Activated T-helper 17 cell treated with anti-CD3 and anti-CD28 coated beads, Interleukin-2, amount 50 U/mL, for 72 hours (primary cell): ENCODE measurements at places on chromosomes 7 and 10. TPM values are rescaled to one million over a fixed set of nuclear protein-coding genes. Genes with fewer than 3 reads are reported as not detected.
A peak's percentile ranks its signal among the peaks of the same experiment; 100 is the strongest.

GRCh38 chr10:72385724-72386123 is 31.0 kb upstream of the DNAJB12 start:
- no peak for ATAC-seq

The CUBN gene
- total RNA-seq: 0.45 TPM

DNA sequence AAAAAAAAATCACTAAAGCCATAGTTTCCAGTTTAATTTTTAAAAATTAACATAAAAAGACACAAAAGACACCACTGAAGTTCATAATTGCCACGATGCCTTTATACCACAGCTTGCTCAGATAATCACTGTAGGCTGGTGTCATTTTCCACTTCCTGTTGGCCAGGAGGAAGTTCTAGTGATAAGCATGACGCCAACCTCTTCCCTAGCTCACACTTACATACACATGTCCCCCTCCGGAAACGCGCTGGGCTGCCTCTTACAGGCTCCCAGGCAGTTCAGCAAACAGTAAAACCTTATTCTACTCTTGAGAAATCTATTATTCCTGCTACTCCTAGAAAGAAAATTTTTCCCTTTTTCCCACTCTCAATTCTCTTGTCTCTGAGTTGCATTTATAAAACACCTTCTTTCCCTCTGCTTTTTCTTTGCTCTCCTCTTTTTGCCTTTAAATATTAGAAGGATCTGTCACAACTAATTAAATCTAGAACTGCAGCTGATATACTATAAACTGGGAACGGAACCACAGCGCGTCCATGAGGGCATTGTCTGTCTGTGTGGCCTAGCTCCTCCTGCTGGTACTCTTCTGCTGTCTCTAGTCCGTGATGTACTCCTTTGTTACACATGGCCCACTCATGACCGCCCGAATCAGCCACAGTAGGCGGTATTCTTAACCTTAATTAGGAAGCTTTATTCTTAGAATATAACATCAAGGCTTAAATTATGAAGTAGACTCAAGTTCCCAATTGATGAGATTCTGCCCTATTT is 664.9 kb downstream of the CNTNAP2 start:
- no peak for ATAC-seq

DNA sequence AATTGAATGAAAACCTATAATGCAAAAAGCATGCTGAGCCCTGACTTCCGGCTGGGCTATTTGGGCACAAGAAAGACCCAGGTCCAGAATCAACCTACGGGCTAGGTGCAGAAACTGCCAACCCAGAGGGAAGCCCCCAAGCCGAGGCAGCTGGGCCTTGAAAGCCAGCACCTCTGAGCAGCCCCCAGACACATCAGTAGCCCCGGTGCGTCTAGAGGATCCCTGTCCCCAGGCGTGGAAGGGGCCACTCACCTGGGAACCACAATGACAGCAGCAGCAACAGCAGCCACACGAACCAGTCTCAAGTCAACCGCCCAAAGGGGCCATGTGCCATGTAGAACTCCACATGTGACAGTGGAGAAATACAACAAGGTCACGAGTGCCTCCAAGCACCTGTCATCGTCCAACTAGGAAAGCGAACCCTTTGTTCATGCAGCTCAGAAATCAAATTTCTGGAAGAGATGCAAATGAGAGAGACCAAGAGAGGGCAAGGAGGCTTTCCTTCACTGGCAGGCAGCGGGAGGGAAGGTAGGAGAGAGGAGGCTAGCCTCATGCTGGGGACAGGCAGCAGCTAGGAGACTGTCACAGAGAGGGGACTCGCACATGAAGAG is 57.5 kb upstream of the CHST15 start:
- no peak for ATAC-seq

GRCh38 chr7:80941208-80941758 is 22.4 kb upstream of the SEMA3C start:
- no peak for ATAC-seq

GRCh38 chr7:26398756-26399509 is 107.3 kb downstream of the SNX10 start:
- ATAC-seq: peak; percentile 67

GRCh38 chr7:130396109-130396508 is 15.8 kb downstream of the CPA1 start:
- no peak for ATAC-seq

DNA sequence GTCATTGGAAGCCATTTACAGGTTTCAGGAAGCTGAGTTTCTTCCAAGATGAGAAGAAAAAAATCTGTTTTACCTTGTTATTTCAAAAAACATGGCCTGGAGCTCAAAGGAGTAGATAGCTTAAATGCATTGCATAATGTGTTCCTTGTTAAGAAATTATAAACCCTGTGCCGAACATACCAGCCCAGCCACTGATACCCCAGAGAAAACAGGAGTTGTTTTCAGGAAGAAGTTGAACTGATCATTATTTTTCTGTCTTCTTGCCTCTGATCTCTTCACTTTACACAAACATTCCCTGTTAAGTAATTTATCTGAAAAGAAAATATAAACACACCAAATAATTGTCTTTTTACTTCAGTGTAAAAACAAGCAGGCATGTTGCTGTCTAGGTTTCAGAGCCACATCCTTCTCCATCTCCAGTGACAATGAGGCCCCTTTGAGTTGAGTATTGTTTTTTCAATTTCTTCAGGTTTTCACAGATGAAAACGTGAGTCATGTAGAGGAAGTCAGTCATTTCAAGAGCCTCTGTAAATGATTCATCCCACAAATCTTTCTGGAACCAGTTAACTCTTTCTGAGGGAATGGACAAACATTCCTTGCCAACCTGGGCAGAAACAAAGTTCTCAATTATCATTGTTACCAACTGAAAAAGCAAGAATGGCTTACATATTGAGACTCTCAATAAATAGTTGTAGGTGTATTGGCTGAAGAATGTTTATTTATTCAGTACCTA is 244.2 kb downstream of the IPMK start:
- ATAC-seq: peak; percentile 63

The VSTM2A gene
- total RNA-seq: not detected

GRCh38 chr10:116798859-116799258 is 50.4 kb upstream of the ENO4 start:
- ATAC-seq: no peak

DNA sequence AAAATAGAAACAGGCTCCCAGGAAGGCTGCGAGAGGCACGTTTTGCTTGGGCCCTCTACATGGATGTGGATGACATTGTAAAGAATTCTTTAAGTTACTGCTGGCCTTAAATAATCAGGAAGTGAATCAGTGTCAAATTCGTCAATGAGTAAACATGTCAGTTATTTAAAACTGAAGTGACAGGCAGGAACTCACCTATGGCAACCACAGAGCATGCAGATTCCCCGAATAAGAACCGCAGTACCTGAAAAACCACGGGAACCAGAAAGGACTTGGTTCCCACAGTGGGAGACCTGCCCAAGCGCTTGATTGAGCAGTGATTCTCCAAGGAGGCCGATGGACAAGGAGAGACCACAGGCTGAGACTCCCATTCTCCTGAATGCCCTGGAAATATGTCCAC is 351.2 kb upstream of the AKR1E2 start:
- peak; percentile 66 for ATAC-seq

DNA sequence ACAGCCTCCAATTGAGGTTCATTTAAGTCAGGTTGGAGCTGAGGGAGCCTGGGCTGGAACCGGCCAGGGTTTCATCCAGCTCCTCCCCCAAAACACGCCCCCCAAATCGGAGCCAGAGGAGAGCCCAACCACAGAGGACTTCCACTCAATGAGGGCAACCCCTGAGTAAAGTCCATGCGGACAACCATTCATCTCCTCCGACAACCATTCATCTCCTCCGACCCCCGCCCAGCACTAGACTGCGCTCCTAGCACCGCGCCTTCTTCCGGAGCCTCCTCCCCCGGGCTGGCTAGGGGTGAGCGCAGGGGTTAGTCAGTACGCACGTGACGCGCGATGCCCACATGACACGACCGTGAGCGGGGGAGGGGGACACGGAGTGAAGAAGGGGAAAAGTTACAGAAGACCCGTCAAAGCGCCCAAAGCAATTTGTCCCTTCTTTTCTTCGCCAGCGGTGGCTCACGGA is 1.4 kb downstream of the MAGI2 start:
- ATAC-seq: no peak

- ATAC-seq: no peak
These were observed 803.1 kb downstream of the PCDH15 start for GRCh38 chr10:53997953-53998352.

The RAB19 gene
- 4.5 TPM for total RNA-seq

The TMEM273 gene
- total RNA-seq: 262 TPM

DNA sequence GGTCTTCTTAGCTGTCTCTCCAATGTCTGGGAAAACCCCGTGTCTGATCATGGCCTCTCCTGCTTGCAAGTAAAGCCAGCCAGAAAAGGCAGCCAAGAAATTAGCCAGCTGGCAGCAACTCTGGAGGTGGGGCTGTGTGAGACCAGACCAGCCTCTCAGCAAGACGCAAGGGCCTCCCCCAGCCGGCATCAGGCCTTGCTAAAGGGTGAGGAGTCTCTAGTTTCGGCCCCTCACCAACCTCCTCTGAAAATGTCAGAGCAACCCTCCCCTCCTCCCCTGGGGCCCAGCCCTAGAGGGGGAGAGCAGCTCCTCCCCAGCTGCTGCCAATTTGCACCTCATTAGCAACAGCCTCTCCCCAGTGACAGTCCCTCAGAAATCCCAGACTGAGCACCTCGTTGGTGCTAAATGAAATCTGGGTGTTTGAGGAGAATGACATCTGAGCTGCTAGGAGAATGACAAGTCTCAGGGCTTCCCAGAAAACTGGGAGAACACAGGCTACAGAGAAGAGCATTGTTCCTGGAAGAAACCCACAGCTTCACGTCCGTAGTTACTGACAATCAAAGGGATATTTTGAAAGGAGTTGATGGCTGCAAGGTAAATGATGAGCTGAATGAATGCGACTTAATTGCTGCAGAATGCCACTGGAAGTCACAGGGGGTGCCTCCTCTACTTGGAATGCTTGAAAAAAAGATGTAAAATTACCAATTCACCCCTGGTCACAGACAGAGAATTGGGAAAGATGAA is 25.9 kb downstream of the DGKI start:
- ATAC-seq: no peak

The ECHS1 gene
- 73.8 TPM for total RNA-seq

The OPALIN gene
- not detected for total RNA-seq

- ATAC-seq: no peak
These were observed 10.0 kb upstream of the CDK14 start for GRCh38 chr7:90586091-90586490.

The AGMO gene
- not detected for total RNA-seq

The INSIG1 gene
- total RNA-seq: 140 TPM

DNA sequence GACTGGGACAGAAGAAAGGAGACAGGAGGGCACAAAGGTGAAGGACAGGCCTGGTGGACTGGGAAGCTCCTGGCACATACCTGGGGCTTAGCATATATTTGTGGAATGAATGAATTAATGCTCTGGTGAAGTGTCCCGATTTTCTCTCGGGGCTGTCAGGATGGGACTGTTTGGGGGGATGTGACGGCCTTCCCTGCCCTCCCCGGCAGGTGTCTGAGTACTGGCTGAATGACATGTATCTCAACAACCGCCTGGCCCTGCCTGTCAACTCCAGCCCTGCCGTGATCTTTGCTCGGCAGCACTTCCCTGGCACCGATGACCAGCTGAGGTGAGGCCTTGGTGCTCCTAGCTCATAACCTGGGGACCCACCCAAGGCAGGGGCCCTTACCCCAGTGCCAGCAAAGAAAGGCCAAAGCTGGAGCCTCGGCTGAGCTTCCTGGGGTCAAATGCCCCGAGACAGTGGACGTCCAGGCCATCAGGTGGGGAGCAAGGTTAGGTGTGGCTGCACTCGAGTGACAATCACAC is 6.5 kb downstream of the CHAT start:
- no peak for ATAC-seq

- no peak for ATAC-seq
These were observed 161.4 kb downstream of the ELMO1 start for GRCh38 chr7:37287131-37287855.

The PHF14 gene
- 45.5 TPM for total RNA-seq

The FAM180A gene
- total RNA-seq: not detected

DNA sequence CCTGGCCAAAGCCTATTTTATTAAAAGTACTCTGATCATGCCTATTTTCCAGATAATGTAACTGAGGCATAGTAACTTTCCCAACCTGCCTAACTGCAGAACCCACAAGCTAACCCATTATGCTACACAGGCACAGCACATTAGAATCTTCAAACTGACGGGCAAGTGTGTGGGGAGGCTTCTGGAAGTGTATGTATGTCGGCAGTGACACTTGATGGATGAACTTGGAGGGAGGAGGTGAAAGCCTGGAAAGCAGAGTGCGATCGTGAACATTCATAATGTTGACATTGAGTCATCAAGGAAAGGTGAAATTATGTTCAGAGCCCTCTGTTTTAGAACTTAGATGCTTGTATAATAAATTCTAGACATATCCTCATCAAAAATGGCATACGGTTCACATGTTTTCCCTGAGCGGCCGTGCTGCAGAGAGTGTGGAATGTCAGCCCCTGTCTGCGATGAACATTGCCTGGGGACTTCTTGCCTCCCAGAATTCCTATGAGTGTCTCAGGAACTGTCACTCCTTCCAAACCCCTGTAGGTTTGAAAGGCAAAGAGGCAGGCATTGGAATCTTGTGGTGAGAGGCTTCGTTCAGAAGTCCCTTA is 102.4 kb downstream of the SLIT1 start:
- ATAC-seq: no peak

GRCh38 chr10:12538491-12538995 is 189.2 kb downstream of the CAMK1D start:
- no peak for ATAC-seq

- no peak for ATAC-seq
These were observed 453 bp upstream of the GALNT17 start for GRCh38 chr7:71131256-71132126.

DNA sequence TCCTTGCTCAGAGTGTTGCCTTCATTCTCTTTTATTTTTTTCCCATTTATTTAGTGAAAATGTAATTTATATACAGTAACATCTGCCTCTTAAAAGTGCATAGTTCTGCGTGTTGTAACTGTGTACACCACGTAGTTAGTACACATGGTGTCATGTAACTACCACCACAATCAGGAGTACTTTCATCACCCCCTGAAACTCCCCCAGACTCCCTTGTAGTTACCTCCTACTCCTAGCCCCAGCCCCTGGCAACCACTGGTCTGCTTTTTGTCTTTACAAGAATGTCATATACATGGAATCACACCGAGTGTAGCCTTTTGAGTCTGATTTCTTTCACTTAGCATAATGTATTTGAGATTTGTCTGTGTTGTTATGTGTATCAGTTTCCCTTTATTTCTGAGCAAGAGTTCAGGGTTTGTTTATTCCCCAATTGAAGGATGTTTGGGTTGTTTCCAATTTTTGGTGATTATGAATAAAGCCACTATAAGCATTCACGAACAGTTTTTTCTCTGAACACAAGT is 50.6 kb downstream of the GRK5 start:
- ATAC-seq: no peak

- no peak for ATAC-seq
These were observed 204.3 kb downstream of the DGKB start for GRCh38 chr7:14698239-14698638.
